Activated CD8-positive, alpha-beta T cell treated with anti-CD3 and anti-CD28 coated beads, Interleukin-2, amount 10 ng/mL, durations not matched to agents 7 days and 5 days (primary cell): ENCODE measurements at places on chromosomes 16 and 17.

GRCh38 chr17:81069135-81069645 lies 34.2 kb downstream of the BAIAP2 start:
- no peak for DNase-seq

- DNase-seq, result no peak
Measured at GRCh38 chr17:49527927-49528651, 33.0 kb downstream of the NGFR start.

DNA sequence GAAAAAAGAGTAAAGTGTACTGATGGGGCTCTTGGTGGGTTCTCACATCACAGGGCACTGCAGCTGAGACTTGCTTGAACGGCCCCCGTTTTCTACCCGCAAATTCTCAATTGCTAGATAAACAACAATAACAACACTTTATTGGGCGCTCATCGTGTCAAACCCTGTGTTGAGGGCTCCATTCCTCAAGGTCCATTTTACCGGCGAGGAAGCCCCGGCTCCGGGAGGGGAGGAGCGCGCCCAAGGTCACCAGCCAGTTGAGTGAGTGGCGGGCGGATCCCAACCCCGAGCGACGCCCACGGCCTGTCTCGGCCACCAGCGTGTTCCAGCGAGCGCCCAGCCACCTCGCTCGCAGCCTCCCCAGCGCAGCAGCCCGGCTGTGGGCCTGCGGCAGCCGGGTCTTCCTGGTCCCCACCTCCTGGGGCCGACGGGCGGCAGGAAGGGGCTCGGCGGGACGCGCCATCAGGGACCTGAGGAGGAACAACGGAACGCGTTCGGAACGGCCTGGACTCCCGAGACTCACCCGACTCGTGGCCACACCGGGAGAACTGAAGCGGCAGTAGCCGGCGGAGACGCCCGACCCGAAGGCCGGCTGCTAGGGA lies 373 bp downstream of the CMC2 start:
- peak; percentile 78 for DNase-seq

DNA sequence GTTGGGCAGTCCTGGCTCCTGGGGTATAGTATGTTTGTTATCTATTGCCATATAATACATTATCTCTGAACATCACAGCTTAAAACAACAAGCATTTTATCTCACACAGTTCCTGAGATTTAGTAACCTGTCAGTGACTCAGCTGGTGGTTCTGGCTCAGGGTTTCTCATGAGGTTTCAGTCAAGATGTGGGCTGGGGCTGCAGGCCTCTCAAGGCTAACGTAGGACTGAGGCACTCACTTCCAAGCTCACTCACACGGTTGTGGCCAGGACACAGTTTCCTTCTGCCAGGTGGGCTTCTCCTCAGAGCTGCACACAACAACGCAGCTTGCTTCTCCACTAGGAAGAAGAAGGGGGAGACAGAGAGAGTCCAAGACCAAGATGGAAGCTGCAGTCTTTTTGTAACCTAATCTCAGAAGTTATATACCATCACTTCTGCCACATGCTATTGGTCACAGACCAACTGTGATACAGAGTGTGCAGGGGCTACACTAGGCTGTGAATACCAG lies 10.3 kb upstream of the MED13 start:
- no peak for DNase-seq

DNA sequence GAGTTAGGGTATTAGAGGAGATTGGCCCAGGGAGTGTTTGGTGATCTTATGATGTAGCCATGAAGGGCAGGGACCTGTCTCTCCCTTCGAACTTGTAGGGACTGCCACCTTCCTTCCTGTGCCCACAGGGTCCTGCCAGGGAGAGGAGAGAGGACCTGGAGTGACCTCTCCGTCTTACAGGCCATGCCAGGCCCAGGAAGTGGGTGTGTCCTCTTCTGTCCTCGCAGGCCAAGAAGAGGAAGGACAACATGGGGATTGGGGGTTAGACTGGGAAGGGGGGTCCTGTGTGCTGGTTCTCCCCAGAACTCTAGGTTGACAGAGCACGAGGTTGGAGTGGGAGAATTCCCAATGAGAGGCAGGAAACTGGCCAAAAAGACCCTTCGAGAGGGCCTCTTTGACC lies 43.4 kb upstream of the TAC4 start:
- no peak for DNase-seq
